ENCODE measurements at places on chromosomes 16 and 17.

GRCh38 chr17:18195246-18195645, 11.6 kb downstream of the ALKBH5 start:
- DNase-seq: no peak

GRCh38 chr16:57775661-57776469, 26.4 kb downstream of the KIFC3 start:
- no peak for DNase-seq

GRCh38 chr16:25256695-25257469, 763 bp downstream of the ZKSCAN2 start:
- DNase-seq: peak; percentile 40

GRCh38 chr16:90046971-90047713, 27.9 kb upstream of the DBNDD1 start:
- DNase-seq: no peak

DNA sequence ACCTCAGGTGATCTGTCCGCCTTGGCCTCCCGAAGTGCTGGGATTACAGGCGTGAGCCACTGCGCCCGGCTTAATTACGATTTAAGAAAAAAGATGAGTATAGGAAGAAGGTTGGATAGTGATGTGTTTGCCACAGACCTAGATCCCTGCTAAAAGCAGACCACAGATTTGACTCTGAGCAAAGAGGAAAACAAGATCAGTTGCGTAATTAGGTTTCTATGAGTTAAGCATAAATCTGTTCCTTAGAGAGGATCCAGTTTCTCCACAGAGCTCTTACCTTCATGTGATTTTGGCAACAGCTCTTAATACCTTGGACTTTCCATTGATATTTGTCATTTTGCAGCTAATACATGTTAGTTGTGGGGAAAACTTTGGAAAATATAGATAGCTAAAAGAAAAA, 31.1 kb downstream of the CDH1 start:
- no peak for DNase-seq

GRCh38 chr17:10458701-10459100, 10.7 kb downstream of the MYH4 start:
- DNase-seq: no peak
